ENCODE measurements at places on chromosomes 16 and 17.

DNA sequence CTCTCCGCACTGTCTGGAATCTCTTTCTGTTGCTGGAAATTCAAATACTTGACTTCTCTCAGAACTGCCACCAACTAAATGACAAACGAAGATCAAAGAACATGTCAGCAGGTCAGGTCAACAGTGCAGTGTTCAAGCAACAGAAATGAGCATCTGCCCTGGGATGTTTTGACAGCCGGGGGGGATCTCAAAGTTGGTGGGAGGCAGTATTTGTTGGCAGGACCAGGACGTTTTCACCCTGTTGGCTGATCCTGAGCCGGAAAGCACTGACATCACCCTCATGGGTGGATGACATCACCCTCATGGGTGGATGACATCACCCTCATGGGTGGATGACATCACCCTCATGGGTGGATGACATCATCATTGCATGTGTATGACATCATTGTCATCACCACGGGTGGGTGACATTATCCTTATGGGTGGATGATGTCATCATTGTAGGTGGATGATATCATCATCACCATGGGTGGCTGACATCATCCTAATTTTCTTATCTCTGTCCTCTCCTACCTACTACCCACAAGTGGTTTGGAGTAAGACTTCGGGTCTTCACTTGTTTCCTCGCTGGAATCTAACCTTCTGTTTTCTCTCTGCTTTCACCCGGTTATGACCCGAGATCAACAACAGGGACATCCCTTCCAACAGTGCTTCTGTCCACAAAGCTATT lies 18.9 kb downstream of the DNAH17 start:
- DNase-seq = no peak

DNA sequence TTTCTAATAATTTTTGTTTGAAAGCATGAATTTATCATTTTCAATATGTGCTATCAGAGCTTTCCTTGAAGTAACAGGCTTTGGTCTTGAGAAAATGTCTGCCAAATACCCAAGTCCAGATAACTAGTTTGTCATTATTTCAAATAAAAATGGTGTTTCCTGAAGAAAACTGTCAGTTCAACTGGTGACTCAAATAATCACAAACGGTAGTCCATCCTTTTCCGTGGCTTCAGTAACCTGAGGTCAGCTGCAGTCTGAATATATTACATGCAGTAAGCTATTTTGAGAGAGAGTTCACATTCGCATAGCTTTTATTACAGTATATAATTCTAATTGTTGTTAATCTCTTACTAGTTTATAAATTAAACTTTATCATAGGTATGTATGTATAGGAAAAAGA lies 9.3 kb downstream of the SAP30BP start:
- DNase-seq = no peak

- no peak for DNase-seq
These were observed 624.5 kb downstream of the TOX3 start for GRCh38 chr16:51922476-51922875.

- no peak for DNase-seq
These were observed 230.4 kb downstream of the CPPED1 start for GRCh38 chr16:12573300-12573699.
